ENCODE measurements at places on chromosomes 6 and 20.

GRCh38 chr6:44800784-44801592, 413.5 kb downstream of the CDC5L start:
- no peak for DNase-seq

DNA sequence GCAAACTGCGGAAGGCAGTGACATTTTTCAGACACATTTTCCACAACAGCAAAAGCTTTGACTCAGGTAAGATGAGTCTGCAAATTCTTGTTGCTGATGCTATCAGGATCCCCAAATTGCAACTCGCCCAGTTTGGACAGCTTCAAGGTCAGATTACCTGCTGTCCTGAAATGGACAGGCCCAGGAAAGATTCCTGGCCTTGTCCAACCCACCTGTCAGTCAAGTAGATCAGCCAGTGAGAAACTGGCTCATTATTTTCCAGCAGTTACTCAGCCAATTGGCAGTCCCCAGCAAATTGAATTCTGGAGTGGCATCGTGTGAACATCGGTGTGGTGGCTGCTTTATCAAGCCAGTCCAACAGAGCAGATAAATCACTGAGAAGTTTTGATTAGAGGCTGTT, 84.5 kb upstream of the SNAP25 start:
- DNase-seq = no peak

GRCh38 chr6:20333721-20334269, 67.9 kb upstream of the E2F3 start:
- no peak for DNase-seq

GRCh38 chr6:115891111-115891669, 169.5 kb downstream of the FRK start:
- DNase-seq = peak; percentile 17

DNA sequence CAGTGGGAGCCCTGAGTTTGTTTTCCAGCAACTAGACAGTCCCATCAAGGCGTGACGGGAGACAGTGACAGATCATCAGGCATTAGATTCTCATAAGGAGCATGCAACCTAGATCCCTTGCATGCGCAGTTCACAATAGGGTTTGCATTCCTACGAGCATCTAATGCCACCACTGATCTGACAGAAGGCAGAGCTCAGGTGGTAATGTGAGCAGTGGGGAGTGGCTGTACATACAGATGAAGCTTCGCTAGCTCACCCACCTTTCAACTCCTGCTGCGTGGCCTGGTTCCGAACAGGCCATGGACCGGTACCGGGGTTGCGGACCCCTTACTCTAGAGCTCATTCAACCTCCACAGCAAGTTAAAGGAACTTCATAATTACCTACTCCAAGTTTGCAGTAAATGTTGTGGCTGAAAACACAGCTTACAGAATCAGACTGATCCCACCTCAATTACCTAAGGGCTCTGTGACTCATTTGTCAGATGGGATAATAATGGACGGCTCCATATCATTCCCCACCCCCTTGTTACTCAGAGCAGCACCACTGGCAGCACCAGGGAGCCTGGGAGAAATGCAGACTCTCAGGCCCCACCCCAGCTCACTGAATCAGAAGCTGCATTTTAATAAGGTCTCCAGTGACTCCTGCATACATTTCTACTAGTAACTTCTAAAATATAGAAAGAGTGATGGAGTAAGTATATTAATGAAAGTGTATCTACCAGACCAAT, 15.7 kb downstream of the PXMP4 start:
- DNase-seq = no peak

DNA sequence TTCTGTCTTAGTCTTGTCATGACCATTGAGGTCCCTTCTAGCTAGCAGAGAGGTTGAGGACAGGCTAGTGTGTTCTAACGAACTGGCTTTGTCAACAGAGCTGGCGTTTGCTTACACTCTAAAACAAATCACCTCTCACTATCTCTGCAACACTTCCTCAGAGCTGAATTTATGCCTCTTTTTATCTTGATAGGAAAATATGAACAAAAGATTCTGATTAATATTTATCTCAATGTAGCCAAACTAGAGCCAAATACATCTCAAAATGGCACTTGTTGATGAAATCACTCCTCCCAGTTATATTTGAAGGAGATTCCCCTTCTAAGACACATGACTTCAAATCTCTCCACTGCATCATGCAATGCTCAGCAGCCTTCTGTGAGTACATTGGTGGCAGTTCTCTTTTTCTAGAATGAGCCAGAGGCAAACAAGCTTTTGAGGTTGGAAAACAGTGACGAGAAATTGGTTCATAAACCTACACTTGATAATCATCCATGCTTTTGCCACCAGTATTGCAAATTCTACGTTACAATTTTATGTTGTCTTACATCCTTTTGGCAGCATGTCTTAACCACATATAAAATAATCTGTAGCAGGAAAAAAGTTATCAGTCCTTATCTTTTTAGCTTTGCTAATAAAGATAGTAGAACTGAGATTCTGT, 615.7 kb upstream of the CITED2 start:
- no peak for DNase-seq

DNA sequence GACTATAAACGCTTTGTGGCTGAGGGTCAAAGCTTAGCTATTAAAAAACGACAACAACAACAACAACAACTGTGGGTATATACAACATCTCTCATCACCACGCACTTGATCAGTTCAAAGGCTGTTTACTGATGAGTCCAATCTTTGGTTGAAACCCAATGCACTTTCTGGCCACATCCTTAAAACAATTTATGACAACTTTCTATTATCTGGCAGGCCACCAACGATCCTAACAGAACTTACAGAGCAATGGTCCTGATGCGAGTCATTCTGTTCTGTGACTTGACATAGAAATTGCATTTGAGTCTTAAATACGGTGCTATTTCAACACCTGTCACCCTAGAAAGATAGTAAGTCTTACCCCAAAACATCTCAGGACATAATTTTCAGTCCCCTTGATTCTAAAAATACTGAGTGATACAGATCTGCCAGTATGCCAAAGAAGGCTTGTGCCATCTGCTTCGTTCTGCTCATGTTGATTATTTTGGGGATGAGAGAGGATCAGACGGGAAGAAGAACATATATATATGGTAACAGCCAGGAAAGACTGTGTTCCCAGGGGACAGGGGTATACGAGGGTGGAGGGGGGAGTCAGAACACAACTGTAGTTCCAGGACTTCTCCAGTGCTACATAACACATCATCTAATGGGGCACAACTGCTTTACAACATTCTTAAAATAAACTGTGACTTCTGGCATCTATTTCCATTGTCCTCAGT, 55.8 kb downstream of the PLAGL1 start:
- DNase-seq = no peak

- no peak for DNase-seq
These were observed 11.4 kb upstream of the MOCS1 start for GRCh38 chr6:39945626-39946025.

- DNase-seq = no peak
These were observed 384.7 kb downstream of the C6orf118 start for GRCh38 chr6:164924674-164925073.

GRCh38 chr20:51799401-51799860, 2.9 kb downstream of the SALL4 start:
- no peak for DNase-seq

DNA sequence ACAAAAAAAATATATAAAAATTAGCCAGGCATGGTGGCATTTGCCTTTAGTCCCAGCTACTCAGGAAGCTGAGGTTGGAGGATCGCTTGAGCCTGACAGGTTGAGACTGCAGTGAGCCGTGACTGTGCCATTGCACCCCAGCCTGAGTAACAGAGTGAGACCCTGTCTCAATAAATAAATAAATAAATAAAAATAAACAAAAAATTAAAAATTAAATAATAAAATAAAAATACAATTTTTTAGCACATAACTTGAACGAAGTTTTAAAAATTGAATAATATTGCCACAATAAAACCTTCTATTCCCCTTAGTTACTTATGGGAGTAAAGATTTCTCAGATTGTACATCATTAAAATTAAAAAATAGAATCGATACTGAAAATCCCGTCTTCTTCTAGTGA, 29.2 kb upstream of the CGA start:
- no peak for DNase-seq

DNA sequence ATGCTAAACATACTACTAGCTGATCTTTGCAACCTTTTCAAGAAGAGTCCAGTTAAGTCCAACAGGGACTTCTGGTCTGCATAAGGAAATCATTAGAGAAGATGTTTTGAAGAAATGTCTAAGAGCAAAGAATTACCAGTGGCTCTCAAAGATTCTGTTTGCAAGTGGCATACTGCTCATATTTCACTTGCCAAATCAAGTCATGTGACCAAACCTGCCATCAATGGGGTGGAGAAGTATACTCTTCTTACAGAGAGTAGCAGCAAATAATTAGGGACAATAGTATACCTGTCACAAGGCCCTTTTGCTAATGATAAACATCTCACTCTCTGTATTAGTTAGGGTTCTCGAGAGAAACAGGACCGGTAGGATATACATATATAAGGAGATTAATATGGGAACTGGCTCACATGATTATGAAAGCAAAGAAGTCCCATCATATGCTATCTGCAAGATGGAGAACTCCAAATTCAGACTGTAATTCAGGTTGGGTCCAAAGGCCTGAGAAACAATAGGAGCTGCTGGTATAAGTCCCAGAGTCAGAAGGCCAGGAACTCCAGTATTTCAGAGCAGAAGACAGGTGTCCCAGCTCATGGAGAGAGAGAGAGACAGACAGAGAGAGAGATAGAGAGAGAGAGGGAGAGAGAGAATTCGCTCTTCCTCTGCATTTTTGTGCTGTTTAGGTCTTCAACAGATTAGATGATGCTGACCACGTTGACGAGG, 111.5 kb downstream of the LCA5 start:
- DNase-seq = no peak

DNA sequence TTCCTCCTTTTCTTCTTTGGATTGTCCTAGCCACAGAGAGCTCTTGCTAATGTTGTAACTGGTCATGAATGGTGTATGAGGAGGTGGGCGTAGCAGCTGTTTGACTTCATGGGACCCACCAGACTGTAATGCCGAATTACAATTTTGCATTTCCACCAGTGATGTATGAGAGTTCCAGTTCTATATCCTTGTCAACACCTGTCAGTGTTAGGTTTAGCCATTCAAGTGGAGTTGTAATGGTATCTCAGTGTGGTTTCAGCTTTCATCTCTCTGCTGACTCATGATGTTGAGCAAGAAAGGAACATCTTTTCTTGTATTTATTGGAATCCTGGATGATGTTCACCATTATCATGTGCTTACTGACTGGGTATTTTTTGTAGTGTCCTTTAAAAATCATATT, 5.1 kb downstream of the IGF2R start:
- no peak for DNase-seq

DNA sequence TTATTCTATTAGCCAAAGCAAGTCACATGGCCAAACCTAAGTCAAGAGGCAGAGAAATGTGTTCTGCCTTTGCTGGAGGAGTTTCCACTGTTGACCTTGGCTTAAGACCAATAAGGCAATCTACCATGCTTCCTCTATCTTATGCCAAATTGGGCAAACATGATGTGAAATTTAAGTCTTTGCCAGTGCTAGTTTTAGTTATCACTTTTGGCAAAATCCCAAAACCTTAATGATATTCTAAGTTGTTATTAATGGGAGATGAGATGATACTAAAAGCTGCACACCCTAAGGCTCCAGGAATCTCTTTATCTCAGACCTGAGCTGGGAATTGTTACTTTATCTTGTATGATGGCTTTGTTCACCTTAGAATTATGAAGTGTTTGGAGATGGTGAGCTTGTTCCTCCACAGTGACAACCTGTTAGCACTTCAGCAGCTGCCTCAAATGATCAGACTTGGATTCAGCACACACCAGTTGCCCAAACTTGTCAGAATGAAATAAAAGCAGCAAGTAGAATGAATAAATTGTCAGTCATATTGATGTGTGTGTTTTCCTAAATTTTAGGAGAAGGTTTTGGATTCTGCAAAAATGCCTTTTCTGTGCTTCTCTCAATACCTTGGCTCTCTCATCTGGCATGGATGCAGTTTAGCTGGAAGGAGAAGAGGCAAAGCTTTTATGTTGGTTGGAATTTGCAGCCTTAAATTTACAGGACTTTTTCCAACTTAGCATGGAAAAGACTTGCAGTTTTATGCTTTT, 49.3 kb downstream of the RIN2 start:
- DNase-seq = no peak

DNA sequence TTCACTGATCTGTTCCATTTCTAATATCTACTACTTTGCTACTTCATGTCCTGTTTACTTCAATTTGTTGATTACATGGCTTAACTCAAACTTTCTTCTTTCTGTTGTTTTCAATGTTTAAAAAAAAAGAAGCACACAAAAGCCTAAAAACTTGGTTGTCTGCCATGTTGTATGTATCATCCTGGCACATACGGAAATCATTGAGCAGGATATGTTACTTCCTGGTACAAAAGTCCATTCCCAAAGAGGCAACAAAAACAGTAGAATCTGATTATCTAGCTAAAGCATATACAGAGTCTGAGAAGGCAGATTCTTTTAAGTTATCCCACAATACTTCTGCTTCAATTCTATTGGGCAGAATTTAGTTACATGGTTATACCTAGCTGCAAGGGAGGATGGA, 14.5 kb upstream of the COL12A1 start:
- no peak for DNase-seq

GRCh38 chr6:1910621-1911407, 301.1 kb downstream of the FOXC1 start:
- no peak for DNase-seq

GRCh38 chr6:149266659-149267058, 50.9 kb upstream of the TAB2 start:
- peak; percentile 43 for DNase-seq

- no peak for DNase-seq
These were observed 183.6 kb downstream of the GRIK2 start for GRCh38 chr6:101577091-101577490.

GRCh38 chr6:119176445-119176844, 98.0 kb upstream of the FAM184A start:
- DNase-seq = no peak

GRCh38 chr6:74277777-74278186, 581.8 kb downstream of the CD109 start:
- no peak for DNase-seq

DNA sequence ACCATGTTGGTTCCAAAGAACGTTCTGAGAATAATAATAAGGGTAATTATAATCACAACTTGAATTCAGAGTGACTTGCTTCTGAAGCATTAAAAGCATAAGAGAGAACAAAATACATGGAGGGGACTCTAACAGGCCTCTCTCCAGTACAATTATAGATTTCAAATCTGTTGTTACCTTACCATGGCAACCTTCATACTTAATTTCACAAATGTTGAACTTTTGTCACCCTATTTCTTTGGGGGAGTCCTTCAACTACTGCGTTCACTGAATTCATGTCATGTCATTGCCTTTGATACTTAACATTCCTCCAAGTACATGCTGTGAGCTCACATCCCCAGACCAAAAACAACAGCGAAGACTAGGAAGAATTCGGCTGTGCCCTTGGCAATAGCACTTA, 104.0 kb downstream of the MKKS start:
- no peak for DNase-seq
